ENCODE measurements at places on chromosomes 5 and 9. TPM values are rescaled to one million over a fixed set of nuclear protein-coding genes. Genes with fewer than 3 reads are reported as not detected.

DNA sequence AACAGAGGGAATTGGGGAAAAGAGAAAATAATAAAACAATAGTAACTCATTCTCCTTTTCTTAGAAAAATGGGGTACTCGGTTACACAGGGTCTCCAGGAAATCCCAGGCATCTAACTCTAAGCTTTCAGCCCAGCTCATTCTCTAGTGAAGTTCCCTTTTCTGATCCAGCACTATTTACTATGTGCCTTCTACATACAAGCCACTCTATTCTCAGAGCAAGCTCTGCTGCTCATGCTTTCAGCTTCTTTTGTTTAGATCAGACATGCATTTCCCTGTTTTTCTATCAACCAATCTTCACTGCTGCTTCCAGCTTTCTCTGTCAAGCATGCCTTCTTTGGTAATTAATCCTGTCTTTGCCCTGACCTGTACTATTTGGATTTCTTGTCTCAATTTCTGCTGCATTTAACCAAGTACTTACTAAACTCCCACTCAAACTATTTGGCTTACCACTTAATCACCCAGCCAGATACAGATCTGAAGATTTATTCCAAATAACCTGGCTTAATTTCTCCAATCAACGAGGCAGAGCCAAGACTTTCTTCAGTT is 25.3 kb downstream of the OSMR start:
- no peak for DNase-seq

Gene INSL6
- not detected for total RNA-seq

DNA sequence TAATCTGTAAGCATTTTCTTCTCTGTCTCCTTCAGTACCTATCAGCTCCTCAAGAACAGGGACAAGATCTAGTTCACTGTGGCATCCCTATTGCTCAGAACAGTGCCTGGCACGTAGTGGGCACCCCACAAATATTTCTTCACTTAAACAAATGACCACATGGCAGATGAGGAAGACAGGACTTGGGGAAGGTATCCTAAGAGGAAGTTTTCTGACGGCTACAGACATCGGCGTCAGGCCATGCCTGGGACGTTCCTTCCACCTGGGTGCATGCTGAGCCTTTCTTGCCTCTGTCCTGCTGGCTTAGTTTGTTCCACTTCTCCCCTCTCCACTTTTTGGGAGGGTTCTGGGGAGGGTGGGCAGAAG is 60.2 kb downstream of the NEURL1B start:
- DNase-seq: no peak

Gene PCDHGA5
- 0.63 TPM for total RNA-seq

- DNase-seq: no peak
These were observed 199.5 kb downstream of the ALDH1A1 start for GRCh38 chr9:72753266-72753893.

- no peak for DNase-seq
These were observed 735.6 kb upstream of the RIOK2 start for GRCh38 chr5:97918620-97919019.

DNA sequence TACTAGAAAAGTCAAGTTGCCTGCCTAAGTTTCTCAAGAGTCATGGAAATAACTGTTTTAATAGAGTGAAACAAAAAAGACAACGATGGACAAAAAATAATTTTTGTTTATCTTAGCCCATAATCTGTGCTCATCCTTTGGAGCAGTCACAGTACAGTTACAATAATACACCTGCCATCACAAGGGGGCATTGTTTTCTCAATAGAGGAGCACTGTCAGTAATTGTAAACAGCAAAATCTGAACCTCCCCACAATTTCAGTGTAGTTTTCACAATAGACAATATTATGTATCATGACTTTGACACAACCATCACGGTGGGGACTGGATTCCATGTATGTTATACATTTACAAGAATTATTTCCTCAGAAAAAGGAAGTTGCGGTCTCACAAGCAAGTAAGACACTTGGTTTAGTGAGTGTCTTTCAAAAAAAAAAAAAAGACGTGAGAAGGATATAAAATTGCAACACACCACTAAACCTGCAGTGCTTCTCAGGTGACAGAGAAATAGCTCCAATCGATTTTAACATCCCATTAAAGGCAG is 586.3 kb downstream of the PTPRD start:
- DNase-seq: no peak

- no peak for DNase-seq
These were observed 82.1 kb downstream of the GIN1 start for GRCh38 chr5:103037673-103038455.

DNA sequence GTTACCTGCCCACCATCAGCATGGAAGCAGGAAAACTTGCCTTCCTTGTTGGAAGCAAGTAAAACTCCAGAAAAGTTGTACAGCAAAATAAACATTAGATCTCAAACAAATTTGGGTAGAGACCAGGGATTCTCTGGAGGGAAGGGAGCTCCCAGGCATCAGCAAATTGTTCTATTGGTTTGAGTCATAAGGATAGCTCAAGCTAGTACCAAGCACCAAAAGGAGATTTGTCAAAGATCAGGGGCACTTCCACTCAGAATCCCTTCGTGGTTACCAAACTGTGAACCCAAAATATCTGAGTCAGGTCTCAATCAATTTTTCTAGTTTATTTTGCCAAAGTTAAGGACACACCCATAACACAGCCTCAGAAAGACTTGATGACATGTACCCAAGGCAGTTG is 37.8 kb downstream of the DNAJB5 start:
- DNase-seq: no peak

Measured in epithelial cell of proximal tubule (primary cell).